ENCODE measurements at places on chromosomes 5 and 9.

- no peak for DNase-seq
Measured at GRCh38 chr9:69221036-69221435, 47.0 kb downstream of the TJP2 start.

DNA sequence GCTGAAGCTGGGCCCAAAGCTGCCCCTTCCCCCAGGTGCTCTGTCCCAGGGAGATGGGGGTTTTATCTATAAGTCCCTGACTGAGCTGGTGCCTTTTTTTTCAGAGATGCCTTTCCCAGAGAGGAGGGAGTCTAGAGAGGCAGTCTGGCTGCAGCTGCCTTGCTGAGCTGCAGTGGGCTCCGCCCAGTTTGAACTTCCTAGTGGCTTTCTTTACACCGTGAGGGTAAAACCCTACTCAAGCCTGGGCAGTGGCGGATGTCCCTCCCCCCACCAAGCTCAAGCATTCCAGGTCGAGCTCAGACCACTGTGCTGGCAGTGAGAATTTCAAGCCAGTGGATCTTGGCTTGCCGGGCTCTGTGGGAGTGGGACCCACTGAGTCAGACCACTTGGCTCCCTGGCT, 41.3 kb downstream of the CAVIN4 start:
- no peak for DNase-seq

DNA sequence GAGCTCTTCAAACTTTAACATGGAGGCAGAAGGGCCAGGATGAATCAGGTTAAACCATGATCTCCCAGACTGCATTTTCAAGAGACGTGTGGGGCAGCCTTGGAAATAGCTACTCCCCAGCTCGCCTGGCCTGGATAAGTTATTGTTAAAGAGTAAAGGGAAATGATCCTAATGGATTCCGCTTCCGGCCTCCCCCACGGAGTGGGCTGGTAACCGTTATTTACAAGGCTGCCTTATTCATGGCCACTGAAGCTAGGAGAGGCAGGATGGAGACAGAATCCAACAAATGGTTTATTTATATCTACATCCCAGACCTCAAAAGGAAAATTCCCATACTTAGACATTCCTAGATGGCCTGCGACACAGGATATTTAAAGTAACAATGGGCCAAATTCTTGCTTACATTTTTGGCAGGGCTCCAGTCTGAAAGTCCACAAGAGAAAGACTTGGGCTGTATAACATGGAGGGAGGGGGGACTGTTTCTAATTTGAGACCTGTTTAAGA, 27.9 kb downstream of the SPRY4 start:
- no peak for DNase-seq

- no peak for DNase-seq
Measured at GRCh38 chr9:18673179-18673578, 199.2 kb downstream of the ADAMTSL1 start.

DNA sequence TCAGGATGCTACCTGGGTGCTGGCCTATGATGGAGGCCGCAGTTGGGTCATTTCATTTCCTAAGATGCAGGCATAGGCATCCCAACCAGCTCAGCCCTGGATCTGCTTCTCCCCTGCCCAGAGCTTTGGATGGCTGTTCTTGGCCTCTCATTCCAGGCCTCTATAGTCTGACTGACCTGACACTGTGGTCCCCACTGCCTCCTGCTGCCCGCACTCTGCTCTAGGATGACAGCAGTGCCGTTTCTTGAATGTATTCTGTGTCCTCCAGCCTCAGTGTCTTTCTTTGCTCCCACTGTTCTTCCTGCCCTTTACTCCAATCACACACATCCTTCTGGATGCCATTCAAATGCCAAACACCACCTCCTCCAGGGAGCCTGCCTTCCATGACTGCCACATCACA, 235.7 kb downstream of the HSPA4 start:
- no peak for DNase-seq

GRCh38 chr9:76772686-76773445, 8.6 kb downstream of the PCA3 start:
- no peak for DNase-seq

- DNase-seq: no peak
Measured at GRCh38 chr5:38615981-38616451, 59.6 kb upstream of the LIFR start.

DNA sequence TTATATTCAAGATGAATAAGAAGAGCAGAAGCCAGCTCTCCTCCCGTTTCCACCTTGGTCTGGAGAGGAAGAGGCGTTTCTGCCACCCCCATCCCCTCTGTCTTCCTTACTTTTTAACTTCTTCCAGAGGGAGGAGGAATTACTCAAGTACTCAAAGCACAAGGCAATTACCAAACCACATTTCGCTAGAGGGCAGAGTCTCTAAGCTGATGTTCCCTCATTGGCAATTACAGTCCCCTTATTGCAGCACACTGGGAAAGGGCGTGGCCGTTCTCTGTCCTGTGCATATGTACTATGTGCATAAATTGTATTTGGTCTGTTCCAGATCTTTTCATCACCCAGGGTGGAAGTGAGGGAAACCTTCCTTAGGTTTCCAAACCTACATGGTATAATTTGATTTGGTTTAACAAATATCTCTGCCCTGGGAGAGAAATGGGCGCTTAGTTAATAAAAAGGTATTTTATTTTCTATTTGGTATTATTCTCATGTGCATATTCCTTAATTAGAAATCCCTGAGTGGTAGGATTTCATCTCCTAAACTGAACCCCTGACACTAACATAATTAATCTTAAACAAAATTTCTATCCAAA, 29.8 kb upstream of the ALDOB start:
- no peak for DNase-seq

DNA sequence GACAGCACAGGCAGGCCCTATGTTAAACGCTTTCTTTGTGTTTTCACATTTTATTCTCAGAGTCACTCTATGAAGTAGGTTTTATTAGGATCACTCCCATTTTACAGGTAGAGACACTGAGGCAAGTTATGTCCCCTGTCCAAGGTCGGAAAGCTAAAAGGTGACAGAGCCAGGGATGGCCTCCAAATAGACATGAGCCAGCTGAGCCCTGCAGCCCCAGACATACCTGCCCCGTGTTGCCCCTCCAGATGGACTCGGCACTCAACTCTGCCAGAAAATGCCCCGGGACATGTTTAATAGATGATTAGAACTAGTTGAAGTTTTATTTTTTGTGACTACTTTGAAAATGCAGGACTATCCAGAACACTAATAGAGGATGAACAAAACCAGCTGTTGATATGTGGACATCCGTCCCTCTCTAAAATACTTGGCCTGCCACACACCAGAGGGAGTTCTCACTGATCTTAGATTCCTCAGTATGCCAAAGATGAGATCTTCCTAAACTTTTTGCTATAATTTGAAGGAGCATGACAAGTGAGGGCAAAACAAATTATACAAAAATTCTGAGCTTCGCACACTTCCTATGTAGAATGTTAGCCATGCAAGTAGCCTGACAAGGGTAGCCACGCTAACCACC, 258.6 kb upstream of the ADAMTS16 start:
- no peak for DNase-seq

- no peak for DNase-seq
Measured at GRCh38 chr5:68433526-68433922, 218.0 kb downstream of the PIK3R1 start.

DNA sequence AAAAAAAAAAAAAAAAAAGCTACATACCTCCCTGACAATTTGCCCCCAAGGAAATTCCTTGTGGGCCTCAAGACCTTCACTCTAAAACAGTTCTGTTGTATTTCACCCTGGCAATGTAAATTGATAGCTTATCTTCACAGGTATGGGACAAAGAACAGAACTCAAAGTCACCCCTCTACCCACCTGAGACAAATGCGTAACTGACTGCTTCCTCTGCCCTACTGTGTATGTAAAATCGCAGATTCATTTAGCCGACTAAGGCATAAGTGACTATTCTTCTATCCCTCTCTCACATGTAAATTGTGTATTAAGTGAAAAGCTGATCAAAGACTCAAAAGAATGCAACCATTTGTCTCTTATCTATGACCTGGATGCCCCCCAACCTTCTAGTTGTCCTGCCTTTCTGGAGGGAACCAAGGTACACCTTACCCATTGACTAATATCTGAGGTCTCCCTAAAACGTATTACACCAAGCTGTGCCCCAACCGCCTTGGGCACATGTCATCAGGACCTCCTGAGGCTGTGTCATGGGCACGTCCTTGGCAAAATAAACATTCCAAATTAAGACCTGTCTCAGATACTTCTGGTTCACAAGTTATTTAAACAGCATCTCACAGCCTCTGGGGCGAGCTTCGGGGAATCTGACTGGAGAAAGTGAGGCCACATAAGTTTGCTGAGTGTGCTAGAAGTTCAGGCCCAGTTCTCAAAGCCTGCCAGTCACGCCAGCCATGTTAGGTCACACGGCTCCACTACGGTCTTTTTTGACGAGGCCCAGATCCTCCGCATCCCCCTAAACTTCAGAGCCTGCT, 954 bp downstream of the TBCA start:
- DNase-seq: no peak

GRCh38 chr5:125612776-125613175, 810.4 kb upstream of the GRAMD2B start:
- no peak for DNase-seq

DNA sequence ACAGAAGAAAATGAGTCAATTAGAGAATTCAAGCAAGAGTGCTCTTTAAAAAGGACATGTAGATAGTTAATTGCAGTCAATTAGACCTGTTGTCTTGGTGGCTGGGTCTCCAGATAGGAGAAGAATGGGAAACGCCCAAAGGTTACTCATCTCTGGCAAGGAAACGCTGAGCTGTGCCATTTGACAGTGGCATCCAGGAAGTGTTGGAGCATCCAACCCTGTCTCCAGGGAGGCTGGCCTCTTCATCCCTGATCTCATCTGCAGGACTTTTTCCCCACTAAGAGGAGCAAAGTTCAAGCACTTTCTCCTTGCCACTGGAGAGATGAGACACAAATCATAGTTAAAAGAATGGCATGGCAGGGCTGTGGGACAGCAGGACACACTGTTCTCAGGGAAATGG, 111.7 kb upstream of the MSX2 start:
- DNase-seq: no peak

- no peak for DNase-seq
Measured at GRCh38 chr9:136516191-136516654, 29.6 kb downstream of the NOTCH1 start.

- DNase-seq: no peak
Measured at GRCh38 chr9:93301291-93301811, 117.4 kb downstream of the WNK2 start.

- no peak for DNase-seq
Measured at GRCh38 chr5:1009359-1010180, 968 bp downstream of the NKD2 start.

- no peak for DNase-seq
Measured at GRCh38 chr5:68544648-68545552, 329.3 kb downstream of the PIK3R1 start.

DNA sequence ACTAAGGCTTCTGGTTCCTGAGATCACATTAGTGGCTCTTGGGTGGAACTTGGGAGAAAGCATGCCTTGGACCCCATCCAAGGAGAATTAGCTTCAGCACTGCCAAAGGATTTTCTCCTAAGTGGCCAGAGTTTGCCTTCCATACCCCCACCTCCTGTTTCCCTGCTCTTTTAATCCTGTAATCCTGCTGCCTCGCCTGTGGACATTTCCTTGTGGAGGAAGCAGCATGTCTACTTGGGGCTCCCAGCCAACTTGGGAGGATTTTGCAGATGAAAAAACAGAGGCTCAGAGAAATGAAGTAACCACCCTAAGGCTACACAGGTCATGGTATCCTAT, 1.6 kb downstream of the ARSI start:
- DNase-seq: no peak

- no peak for DNase-seq
Measured at GRCh38 chr5:147780924-147781573, 1.5 kb downstream of the JAKMIP2 start.

DNA sequence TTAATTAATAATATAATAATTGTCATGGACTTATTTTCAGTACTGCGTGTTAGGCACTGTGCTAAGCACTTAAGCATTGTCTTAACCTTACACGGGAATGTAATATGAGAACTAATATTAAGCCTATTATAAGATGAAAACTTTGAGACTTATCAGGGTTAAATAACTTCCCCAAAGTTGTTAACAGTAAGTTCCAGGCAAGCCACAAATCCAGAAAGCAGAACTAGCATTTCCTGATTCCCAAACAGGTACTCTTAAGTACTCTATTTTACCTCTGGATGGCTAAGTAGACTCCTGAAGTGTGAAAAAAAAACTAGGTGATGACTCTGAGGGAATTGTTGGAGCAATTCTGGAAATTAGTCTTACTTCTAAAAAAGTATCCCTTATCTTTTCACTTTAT, 23.8 kb downstream of the GABRG2 start:
- no peak for DNase-seq

DNA sequence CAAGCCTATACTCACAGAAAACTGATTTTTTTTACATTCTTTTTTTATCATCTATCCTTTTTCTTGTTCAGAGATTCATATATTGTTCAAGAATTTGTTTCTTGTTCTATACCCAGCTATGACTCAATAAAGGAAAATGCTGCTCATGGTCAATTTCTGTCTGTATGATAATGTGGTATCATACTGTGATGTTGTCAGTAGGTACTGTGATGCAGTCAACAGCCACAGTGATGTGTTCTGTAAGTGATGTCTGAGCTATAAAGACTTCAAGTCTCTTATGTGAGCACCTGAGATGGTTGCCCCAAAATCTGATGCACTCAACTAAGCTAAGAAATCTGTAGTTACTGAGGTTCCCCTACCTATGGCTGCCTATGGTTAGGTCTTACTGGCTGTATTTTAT, 294.2 kb upstream of the GRIN3A start:
- DNase-seq: no peak

DNA sequence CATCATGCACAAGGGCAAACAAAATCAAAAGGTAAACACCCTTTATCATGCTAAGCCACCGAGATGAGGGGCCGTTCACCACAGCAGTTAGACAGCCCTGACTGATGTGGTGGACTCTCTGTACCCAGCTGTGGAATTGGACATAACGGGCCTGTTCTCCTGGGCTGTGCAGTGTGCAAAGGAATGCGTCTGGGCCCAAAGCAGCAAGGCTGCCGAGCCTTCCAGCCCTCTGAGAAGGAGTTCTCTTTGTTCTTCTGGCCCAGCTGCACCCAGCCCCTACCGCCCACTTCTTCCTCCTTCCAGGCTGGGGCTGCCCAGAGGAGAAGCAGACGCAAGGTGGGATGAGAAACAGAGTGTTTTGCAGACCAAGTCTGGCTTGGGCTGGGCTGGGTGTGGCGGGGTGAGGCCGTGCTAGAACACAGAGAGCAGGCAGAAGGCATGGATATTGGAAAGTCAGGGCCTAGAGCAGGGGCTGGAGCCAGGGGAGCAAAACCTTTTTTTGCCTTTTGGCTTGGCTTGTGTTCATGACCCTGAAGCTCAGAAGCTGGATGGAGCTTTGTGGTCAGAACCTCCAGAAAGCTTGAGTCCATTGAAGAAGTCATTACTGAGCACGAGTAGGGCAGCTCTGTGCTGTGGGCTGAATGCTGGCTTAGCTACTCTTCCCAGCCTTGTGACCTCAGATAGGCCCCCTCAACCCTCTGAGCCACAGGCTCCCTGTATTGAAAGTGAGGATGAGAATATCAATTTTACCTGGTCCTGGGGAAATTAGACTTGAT, 49.8 kb upstream of the SH3PXD2B start:
- no peak for DNase-seq

DNA sequence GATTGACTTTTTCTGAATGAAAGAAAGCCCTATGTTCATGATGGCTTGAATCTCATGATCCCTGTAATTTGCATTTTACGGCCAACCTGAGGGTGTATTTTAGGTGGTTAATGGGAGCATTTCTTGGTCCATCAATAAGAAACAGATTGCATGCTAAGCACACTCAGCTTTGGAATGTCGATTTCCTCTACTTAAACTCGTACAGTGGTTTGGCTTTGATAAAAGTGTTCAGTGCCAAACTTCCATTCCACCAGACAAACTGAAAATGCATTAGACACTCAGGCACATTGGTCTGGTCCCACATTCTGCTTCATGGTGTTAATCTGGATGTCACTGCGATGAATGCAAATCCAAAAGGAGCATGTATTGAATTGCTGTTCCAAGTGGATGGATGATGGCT, 77.0 kb downstream of the VCAN start:
- DNase-seq: no peak

Data from stimulated activated CD8-positive, alpha-beta memory T cell treated with anti-CD3 and anti-CD28 coated beads, Interleukin-15, amount 100 ng/mL, for 24 hours (primary cell).